ENCODE measurements at places on chromosomes 12 and 14.

DNA sequence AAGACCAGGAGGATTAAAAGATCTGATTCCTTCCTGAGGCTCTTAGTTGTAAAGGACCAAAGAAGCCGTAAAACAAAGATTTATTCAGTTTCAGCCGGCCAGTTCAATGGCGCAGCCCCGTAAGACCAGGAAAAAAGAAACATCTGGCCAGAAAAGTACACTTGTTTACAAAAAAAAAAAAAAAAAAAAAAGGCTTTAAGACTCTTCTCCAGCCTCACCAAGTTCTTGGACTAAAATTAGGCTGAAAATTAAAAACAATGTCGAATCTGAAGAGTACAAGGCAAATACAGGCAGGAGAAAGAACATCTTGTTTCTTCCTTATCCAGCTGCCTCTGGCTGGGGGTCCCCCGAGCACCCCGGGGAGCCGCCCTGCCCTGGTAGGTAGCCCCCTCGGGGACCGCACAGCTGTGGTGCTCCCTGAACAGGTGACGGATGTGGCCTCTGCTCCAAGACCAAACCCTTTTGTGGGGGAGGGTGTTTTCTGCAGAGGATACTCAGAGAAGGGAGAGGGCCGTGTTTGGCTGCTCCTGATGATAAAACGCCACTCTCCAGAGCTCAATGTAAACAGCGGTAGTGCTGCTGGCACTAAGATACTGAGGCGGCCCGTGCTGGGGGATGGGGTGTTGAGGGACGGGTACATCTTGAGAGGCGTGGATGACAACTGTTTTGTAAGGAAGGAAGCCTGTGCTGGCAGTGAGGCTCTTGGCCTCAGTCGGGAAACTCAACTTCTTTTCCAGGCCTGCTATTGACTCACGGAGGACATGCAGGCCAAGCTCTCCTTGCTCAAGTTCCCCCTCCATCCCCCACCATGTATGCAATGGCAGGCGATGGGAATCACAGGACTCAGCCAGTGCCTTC is 201.0 kb upstream of the DIO3 start:
- peak; percentile 78 for DNase-seq

GRCh38 chr12:121702944-121703343 is 9.6 kb upstream of the TMEM120B start:
- DNase-seq = no peak

DNA sequence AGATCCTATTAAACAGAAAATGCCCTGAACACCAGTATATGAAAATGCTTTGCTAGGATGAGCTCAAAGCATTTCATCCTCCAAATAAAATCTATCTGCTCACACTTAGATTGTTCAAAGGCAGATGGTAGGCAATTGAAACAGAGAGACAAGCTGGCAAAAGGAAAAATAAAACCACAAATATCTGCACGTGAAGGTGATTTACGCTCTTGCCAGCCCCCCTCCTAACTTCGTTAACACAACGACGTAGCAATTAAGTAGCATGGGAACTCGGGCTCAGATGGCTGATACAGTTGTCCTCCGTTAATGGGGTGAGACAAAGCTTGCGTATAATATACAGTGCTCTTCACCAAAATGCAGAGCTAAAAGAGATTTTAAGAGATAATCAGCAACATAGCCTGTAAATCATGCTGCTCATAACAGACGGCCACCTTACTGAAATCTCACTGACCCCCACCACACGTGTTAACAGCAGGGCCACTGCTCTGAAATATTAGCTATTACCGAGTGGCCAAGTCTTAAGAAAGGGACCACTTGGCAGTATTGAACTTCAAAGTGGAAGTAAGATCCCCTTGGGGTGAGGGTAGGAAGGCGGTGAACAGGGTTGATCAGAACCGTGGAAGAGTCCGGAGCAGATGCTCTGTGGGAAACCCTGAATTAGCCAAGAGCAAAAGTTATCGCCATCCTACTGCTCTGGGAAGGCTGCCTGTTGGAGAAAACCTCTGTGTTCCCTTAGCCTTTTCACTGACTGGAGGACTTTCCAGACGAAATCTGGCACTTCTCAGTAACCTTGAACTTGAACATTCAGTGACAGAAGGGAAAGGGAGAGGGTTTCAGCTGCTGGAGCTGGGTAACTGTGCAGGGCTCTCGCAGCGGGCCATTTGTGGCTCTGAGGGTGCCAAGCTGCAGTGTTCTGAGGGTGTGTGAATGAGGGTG is 23.1 kb downstream of the ETV6 start:
- no peak for DNase-seq

GRCh38 chr14:90409209-90409730 is 12.4 kb downstream of the CALM1 start:
- peak; percentile 61 for DNase-seq

- DNase-seq = no peak
Observed at GRCh38 chr12:127294651-127295210, 972.2 kb upstream of the TMEM132C start.

DNA sequence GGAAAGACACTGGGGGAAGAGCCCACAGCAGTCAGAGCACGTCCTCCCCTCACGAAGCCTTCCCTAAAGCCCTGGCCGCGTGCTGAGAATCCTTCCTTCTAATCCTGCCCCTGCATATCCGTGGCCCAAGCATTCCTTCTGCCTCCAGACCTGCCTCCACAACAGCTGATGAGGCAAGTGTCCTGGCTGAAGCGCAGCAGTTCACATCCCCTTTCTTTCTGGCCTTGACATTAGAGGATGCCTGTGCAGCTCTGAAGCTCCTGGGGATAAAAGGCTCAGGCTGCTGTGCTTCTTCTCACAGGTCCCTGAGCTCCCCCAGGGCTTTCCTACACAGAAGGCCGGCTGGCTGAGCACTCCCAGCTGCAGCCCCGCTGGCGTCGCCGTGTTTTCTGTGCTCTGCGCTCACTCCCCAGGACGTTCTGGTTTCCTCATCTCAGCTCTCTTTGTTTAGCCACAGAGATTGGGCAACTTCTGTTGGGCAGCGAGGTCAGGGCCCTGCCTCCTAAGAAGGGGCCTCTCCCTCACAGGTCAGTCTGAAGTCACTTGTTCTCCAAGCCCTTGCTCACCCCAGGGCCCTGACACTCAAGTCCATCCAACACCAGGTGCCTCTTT is 45.8 kb downstream of the NINJ2 start:
- DNase-seq = peak; percentile 57

DNA sequence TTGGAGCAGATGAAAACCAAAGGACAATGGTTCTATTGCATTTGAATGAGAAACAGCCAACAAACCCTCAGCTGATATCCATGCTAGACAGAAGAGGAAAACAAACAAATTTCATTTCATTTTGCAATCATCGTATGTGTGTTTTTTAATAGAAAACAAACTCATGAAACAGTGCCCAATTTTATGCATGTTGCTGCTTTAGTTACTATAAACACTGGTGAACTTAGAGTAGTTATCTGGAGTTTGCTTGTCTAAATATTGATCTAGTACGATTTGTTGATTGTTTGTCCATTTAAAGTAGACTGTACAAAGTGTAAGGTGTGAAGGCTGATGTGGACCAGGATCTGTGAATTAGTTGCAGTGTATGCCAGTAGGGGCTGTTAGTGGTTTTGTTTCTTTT is 166.6 kb downstream of the KITLG start:
- DNase-seq = no peak

- no peak for DNase-seq
Observed at GRCh38 chr12:4261655-4262054, 11.9 kb upstream of the CCND2 start.

DNA sequence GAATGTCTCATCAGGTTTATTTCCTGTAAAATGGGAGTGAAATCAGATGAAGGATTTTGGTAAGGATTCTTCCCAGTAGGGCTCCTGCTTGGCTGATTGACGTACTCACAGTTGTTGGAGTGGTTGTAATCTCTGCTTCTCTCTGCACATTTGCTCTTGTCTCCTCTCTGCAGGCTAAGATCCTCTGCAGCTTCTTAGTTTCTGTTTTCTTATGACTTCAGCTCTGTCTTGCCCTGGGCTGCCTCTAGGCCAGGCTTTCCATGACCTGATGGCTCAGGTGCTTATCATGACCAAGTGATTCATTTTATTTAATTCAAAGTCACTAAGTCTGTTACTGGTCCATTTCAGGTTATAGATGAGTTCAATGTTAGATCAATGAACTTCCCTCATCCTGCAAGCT is 394.5 kb upstream of the DDHD1 start:
- DNase-seq = no peak

DNA sequence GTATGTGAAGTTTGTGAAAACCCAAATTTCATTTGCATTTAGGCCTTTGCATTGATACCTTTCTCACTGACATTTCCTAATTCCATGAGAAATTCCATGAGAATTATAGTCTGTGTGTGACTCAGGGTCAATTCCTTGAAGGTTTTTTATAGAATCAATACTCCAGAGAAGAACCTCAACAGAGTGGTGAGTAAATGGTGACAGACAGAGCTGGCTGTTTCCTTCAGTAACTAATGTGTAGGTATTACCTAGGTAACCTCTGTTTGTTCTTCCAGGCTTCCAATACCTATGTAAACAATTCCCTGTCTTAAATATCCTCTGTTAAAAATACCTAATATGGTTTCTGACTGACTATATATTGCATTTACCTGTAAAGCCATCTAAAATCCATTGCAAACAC is 117.0 kb downstream of the TTC8 start:
- no peak for DNase-seq

DNA sequence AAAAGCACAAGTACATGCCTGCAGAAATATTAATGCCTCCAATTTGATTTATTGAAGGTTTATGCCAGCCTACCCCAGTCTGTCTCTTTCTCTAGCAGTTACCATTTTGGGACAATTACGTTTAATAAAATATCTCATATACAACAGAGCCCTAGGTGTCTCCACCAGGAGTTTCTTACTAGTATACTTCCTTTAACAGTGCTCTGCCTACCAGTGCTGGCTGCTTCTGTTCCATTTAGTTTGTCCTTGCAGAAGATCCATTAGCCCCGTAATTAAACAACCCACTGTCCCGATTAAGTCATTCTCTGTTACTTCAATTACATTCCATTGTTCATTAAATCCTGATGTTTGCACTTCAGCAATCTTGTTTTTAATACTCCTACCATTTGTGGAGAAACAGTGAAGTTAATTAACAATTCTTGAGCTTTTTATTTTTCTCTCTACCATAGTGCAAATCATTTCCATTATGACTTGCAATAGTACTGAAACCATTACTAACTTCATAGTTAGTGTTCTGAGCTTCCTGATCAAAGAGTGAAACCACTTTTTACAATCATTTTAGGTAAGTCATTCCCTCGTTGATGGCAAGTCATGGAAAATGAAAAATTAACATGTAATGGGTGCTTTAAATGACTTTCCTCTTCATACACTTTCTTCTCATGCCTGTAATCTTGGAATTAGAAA is 121.1 kb downstream of the PLXNC1 start:
- DNase-seq = no peak

DNA sequence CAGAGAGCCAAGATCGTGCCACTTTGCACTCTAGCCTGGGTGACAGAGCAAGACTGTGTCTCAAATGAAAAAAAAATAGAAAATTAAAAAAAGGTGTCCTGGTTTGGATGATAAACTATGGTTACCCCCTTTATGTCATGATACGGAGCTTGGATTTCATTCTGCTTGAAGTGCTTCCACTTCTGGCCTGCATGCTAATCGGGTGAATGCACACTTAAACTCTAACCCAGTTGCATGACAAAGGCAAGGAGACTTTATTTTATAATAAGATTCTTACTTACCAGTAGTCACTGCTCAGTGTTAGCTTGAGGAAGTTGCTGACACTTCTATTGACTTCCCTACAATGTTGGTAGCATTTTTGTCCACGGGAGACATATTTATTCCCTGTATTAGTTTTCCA is 24.3 kb downstream of the CFAP54 start:
- no peak for DNase-seq

GRCh38 chr12:64278421-64278820 is 56.3 kb upstream of the KICS2 start:
- no peak for DNase-seq

DNA sequence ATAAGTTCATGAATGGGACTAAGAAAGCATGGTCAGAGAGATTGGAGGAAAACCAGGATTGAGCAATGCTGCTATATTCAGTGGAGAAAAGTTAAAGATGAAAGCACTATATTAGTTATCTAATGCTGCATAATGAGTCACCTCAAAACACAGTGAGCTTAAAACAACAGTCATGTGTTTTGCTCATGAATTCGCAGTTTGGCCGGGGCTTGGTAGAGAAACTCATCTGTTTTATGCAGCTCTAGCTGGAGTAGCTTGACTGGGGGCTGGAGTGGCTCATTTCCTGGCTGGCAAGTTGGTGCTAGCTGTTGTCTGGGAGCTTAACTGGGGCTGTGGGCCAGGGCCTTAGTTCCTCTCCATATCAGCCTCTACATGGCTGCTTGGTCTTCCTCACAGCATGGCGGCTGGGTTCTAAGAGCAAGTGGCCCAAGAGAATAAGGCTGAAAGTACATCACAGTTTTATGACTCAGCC is 90.1 kb downstream of the ADCK1 start:
- no peak for DNase-seq

DNA sequence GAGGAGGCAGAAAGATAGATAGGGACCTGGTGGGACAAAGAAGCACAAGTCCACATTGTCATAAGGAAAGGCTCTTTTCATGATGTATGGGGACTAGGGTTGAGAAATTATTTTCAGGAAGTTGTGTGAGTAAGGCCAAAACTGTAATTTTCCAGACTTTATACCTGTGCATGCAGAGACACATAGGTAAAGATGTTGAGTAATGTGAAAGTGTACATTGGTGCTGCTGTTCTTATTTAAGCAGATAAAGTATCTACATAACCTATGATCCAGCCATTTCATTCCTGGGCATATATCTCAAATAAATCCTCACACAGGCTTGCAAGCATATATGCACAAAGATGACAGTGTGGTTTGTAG is 332.2 kb downstream of the DUSP6 start:
- no peak for DNase-seq

- no peak for DNase-seq
Observed at GRCh38 chr12:127636882-127637281, 630.1 kb upstream of the TMEM132C start.

DNA sequence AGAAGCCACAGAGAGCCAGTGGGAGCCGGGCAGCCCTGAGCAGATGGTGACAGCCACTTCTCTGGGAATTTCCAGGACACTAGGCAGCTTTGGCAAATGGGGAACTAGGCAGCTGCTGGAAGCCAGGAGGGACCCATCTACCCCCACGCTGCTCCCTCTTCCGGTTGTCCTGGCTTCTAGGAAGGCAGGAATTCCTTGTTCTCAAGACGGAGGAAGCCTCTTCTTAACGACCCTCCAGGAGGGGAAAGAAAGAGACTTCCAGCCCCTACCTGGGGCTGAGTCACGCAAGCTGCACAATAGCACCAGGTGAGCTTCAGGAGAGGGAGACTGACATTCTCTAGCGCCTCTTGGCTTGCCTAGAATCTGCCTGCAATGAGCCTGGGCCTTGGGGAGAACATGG is 141.5 kb downstream of the ANO2 start:
- DNase-seq = no peak

DNA sequence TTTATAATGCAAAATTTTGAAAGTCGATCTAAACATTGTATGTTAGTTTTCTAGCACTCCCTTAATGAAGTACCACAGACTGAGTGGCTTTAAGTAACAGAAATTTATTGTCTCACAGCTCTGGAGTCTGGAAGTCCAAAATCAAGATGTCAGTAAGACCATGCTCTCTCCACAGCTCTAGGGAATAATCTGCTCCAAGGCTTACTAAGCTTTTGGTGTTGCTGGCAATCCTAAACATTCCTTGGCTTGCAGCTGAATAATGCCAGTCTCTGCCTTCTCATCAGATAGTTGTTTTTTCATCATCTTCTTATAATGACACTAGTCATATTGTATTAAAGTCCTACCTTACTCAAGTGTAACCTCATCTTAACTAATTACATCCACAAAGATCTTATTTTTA is 102.2 kb downstream of the RASSF9 start:
- DNase-seq = no peak

Measured in psoas muscle (tissue), 8 donors.